Naive B cell (primary cell): ENCODE measurements at places on chromosomes 11 and 22.

DNA sequence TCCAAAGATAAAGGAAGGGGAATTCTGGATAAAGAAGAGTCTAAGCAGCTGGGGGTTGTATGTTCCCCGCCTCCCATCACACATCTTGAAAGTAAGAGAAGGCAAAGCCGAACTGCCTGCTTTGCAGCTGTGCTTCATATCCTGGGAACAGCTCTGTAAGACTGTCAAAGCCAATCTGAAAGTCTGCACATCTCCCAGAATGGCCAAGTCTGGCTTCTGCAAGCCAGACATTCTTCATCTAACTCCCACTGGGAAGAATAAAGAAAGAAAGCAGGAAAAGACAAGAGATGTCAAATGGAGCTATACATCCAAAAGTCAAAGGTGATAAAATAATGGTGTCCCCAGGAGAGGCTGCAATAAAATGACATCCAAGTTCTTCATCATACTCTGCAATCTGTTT is 15.4 kb downstream of the MORC2 start:
- DNase-seq, result no peak

GRCh38 chr11:86717817-86718501 is 45.5 kb upstream of the ME3 start:
- DNase-seq, result no peak

DNA sequence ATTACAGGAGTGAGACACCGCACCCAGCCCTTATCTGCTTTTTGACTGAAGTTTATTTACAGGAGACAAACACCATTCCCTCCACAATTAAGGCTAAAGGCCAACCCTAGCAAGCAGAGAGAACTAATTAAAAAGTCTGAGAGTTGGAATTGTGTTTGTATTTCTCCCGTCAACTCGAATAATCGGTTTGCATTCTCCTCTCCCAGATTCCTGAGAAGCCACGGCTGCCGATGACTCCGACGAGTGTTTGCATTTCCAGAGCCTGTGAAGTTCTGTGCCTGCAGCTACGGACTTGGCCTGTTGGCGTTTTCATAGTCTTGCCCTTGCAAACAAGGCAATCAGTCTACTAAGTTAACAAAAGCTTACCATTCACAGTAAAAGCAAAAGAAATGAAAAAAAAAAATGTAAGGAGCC is 73.2 kb upstream of the NUP50 start:
- no peak for DNase-seq

- no peak for DNase-seq
Measured at GRCh38 chr11:17378655-17379054, 9.8 kb downstream of the KCNJ11 start.

DNA sequence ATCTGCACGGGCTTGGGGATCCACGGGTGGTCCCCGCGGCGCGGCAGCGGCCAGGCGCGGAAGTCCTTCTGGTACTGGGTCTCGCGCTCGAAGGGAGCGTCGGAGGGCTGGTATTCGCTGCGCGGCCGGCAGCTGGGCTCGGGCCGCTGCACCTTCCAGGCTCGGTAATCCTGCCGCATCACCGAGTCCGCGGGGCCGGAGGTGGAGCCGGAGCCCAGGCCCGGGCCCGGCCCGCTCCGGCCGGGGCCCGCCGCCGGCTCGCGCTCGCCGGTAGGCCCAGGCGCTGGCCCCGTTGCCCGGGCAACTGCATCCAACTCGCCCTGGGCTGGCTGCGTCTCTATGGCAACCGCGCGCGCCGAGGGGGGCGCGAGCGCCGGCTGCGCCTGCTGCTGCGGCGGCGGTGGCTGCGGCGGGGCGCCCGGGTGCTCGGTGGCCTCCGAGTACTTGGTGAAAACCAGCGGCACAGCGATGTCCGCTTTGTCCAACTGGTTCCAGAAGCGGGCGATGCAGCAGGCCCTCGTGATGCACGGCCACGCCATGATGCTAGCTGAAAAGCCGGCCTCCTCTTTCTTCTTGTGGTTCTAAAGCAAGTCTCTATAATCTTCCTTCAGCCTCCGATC is 897 bp downstream of the MAP6 start:
- peak; percentile 27 for DNase-seq

DNA sequence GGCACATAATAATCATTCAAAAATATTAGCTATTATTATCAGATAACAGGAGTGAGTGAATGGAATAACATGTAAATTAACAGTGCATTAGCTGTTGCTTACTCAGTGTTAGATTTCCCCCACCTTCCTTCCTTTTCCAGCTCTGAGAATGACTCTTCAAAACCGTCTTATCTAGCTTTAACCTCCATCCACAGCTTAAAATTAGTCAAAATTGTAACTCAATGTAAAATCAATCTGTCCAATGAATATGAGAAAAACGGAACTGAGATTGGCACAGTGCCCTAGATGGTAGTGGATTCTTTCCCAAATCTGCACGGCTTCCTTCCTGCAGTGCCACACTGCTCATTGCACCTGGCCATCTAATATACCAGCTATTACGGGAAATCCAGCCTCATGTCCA is 156.8 kb upstream of the BDNF start:
- DNase-seq, result no peak

DNA sequence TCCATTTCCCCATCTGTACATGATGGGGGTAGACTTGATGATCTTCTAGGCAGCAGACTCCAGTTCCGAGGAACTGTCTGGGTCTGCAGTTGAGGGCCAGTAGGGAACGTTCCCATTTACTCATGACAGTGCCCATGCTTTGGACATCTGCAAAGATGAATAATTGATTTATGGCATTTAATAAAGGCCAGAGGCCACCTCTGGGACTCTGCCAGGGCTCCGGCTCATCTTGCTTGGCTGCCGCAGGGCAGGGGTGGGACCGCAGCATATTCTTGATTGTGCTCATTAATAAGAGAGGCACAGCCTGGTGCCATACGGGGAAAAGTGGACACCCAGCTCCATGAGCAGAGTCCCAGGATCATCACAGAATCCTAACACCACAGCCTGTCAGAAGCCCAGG is 28.1 kb upstream of the KLHL35 start:
- no peak for DNase-seq

- no peak for DNase-seq
Measured at GRCh38 chr11:19674836-19675235, 37.8 kb upstream of the NAV2 start.

- no peak for DNase-seq
Measured at GRCh38 chr11:35056391-35057093, 82.4 kb upstream of the CD44 start.

DNA sequence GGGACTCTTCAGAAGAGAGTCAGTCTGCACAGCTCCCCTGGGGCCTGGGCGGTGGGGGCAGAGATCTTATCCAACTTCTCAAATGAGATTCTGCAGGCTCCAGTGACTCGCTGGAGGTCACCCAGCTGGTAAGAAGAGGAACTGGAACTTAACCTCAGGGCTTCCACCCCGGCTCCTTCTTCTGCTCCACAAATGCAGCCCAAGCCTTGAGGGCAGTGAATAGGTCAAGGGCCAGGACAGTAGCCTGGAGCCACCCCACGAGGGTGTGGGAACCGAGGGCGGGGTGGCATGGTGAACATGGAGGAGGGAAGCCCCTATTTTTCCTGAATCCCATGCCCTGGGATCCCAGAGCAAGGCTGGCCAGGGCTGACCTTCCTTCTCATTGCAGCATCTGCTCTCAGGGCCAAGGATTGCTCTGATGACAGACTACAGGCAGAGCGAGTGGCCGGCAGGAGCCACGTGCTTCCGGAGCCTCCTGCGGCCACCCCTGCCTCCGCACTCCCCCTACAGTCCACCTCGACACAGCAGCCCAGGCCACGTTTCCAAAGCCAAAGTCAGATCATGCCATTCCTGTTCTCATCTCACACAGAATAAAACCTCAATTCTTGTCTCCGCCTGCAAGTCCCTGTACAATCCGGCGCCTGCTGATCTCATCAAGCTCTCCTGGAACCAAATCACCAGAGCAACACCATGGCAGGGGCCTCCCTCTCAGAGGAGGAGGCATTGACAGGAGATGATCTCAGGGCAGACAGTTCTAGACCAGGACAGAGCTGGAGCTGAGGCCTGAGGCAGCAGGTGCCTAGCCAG is 21.1 kb upstream of the UPK3A start:
- DNase-seq, result peak; percentile 89

GRCh38 chr11:43576803-43577521 is 103.6 kb upstream of the HSD17B12 start:
- no peak for DNase-seq

DNA sequence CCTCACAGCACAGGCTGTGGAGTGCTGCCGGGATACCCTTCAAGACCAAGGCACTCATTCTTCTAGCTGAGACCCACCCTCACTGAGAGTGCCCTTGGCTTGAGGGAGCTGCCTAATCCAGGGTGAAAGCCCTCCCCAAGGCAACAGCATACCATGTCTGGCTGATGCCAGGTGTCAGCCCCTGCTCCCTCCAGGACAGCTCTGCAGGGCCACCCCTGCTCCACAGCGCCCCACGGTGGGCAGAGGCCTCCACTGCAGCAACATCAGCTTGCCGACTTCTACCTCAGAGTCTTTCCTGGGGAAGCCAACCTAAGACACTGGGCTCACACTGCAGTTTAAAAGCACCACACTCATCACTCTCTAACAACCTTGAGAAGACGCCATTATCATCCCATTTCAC is 29.0 kb downstream of the TTLL1 start:
- peak; percentile 6 for DNase-seq

DNA sequence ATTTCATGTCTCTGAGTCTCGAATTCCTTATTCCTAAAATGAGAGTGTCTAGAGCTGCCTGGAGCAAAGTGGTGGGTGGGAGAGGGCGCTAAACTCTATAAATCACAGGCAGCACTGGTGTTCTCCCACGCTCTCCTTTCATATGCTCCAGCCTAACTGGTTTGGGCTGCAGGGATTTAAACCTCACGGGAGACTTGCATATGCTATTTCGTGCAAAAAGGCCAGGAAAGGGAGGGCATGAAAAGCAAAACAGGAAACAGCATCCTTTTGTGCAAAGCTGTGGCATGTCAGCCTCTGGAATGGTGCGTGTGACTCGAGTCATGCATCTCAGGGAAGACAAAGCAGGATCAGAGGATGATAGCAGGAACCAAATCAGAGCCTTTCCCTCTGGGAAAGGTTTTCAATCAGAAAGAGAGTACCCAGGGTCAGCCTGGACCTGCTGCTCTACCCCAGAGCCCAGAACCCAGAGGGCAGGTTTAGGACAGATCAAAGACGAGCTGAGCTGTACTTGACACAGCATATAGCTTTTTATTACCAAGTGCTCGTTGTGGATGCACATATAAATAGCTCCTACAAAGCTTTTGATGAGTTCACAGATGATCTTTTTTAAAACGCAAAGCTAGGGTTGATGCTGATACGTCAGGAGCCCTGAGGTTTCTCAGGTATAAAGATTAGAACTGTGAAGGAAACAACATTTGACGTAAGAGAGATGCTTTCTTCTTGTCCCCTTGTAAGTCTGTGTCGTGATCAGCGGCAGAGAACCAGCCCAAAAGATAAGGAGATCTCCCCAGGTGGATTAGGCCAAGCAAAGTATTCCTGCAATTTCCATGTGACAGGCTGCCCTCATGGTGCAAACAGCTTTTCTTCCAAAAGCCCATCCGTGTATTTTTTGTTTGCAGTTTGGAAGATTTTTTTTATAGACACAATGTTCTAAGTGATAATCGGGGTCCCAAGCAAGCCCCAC is 46.2 kb upstream of the YWHAH start:
- no peak for DNase-seq

DNA sequence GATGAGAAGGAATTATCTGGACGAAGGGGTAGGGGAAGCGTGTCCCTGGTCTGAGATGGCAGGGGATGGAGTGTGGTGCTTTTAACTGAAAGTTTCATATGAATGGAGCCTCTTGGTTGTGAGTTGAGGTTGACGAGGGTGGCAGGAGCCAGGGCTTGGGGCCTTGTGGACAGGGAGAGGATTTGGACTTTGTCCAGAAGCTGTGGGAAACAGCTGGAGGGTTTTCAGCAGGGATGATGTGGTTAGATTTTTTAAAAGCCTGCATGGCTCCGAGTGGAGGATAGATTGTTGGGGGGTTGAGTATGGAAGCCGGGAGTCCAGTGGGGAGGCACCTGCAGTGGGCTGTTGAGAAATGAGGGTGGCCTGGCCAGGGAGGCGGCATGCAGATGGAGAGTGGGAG is 24.8 kb downstream of the MYO7A start:
- no peak for DNase-seq

DNA sequence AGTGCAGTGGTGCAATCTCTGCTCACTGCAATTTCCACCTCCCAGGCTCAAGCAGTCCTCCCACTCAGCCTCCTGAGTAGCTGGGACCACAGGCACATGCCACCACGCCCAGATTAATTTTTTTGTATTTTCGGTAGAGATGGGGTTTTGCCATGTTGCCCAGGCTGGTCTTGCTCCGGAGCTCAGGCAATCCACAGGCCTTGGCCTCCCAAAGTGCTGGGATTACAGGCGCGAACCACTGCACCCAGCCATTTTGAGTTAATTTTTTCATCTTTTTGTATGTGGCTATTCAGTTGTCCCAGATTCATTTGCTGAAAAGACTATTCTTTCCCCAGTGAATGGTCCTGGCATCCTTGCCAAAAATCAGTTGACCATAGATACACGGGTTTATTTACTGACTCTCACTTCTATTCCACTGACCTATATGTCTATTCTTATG is 63.6 kb downstream of the MAPK1 start:
- DNase-seq, result no peak

- no peak for DNase-seq
Measured at GRCh38 chr11:74318241-74318932, 6.9 kb upstream of the P4HA3 start.

- no peak for DNase-seq
Measured at GRCh38 chr11:83265331-83265730, 20.8 kb downstream of the CCDC90B start.

DNA sequence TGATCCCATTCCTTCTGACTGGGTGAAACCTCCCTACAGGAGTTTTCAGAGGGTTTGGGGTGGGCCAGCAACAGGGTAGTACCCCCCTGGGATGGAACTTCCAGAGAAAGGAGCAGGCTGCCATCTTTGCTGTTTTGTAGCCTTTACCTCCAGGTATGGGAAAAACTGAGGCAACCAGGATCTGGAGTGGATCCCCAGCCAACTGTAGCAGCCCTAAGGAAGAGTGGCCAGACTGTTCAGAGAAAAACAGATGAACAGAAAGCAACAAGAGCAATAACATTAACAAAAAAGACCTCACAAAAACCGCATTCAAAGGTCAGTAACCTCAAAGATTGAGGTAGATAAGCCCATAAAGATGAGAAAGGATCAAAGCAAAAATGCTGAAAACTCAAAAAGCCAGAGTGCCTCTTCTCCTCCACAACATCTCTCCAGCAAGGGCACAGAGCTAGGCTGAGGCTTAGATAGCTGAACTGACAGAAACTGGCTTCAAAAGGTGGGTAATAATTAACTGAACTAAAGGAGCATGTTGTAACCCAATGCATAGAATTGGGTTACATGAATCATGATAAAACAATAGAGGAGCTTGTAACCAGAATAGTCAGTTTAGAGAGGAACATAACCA is 1288.6 kb upstream of the CNTN5 start:
- DNase-seq, result no peak

- no peak for DNase-seq
Measured at GRCh38 chr22:24103301-24103700, 78.0 kb upstream of the SUSD2 start.

GRCh38 chr11:69232821-69233743 is 60.9 kb upstream of the MYEOV start:
- DNase-seq, result no peak

DNA sequence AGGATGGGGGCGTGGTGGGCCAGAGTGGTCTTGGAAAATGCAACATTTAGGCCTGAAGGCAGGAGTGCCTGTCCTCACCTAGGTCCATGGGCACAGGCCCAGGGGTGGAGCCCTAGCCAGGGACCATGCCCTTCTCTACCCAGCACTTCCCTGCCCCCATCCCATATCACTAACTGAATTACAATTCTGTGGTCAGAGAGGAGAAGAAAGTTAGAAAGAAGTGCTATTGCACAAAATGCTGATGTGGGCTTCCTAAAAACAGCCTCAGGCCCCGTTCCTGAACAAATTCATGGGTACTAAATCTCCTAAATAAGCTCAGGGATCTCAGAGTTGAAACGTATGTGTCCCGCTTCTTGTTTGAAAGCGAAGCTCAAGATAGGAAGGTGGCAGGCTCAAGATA is 3.5 kb upstream of the ASRGL1 start:
- no peak for DNase-seq
